OCI-M1 (cell line): ENCODE measurements at places on chromosomes 4 and X.

DNA sequence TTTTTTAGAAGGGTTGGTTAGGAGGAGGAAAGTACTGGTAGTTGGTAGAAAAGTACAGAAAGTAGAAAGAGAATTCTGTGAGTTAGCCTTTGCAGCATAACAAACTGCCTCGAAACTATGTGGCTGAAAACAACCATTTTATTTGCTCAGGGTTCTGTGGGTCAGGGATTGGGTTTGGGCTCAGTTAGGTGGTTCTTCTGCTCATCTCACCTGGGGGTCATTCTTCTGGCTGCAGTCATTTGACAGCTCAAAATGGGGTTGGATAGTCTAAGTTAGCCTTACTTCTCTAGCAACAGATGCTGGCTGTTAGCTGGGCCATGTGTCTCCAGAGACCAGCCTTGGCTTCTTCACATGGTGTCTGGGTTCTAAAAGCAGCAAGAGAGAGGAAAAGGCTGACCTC is 119.4 kb downstream of the SMIM20 start:
- no peak for DNase-seq

- DNase-seq = no peak
These were observed 203.4 kb downstream of the ENOX2 start for GRCh38 chrX:130699618-130700017.

GRCh38 chrX:38175139-38175538 is 45.5 kb downstream of the SRPX start:
- DNase-seq = peak; percentile 55

DNA sequence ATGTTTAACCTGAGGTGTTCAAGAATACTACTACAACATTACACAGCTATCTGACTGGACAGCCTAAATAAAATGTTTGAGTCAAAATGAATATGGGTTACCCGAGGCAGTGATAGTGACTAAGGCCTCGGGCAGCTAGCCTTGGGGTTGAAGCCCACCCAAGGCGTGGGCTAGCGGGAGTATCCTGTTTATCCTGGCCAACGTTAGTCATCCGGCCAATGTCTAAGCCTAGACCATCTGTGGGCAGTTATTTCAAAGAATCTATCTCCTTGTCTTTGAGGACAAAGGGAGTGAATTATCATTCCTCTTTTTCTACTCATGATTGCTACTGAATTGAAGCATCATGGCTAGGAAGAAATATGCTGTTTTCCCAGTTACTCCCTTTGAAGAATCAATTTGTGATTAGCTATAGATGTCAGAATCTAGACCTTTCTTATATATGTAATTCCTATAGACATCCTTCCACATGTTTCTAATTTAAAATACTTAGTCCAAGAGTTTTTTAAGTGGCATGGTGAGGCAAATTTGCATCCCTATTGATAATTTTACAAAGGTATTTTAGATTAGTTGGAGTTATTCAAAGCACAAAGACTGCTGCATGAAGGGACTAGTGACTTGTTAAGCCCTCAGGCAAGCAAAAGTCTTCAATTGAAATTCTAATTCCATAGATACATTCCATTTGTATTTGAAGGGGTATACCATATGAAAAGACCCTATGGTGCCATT is 6.0 kb upstream of the PDGFC start:
- DNase-seq = no peak

DNA sequence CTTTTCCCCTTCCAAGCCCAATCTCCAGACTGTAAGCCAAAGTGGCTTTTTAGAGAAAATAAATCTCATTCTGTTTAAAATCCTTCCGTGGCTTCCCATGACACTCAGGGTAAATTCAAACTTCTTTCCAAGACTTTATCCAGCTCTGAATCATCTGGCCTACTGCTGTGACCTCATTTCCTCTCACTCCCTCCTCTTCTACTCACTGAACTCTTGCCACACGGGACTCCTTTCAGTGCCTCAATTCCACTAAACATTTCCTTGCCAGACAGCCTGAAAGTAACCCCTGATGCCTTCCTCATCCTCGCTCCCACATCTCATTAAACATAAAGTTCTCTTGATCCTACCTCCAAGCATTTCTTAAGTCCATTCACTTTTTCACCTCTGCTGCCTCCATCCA is 27.8 kb upstream of the RNF128 start:
- no peak for DNase-seq

- DNase-seq = peak; percentile 5
These were observed 72.3 kb downstream of the STAG2 start for GRCh38 chrX:124033821-124034220.

DNA sequence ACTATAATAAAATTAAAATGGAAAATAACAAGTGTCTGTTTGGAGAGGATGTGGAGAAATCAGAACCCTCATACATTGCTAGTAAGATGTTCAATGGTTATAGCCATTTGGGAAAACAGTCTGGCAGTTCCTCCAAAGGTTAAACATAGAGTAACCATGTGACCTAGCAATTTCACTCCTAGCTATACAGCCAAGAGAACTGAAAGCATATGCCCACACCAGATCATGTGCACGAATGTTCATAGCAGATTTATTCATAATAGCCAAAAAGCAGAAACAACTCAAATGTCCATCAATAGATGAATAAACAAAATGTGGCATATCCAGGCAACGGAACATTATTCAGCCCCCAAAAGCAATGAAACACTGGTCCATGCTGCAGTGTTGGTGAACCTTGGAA is 9.4 kb upstream of the CCNQ start:
- DNase-seq = peak; percentile 3
